HFFc6 (cell line): ENCODE measurements at places on chromosomes 2 and 18. TPM values are rescaled to one million over a fixed set of nuclear protein-coding genes. Genes with fewer than 3 reads are reported as not detected.
A peak's percentile ranks its signal among the peaks of the same experiment; 100 is the strongest.

The ERFE gene
- 0.41 TPM in 1 of 3 replicates, not detected in the others for total RNA-seq

The C2orf78 gene
- not detected in 3 replicates for total RNA-seq

The SERPINB12 gene
- total RNA-seq, result not detected in 3 replicates

The FAM117B gene
- 0.52 to 1.2 TPM (median 0.90 TPM) in 3 replicates for total RNA-seq

The ALLC gene
- total RNA-seq, result not detected in 3 replicates

The POTEJ gene
- not detected in 3 replicates for total RNA-seq

The TUBA4B gene
- total RNA-seq, result not detected in 2 replicates

The ITPRIPL1 gene
- 0.36 to 1.1 TPM (median 1.00 TPM) in 3 replicates for total RNA-seq

The CHRND gene
- total RNA-seq, result not detected in 3 replicates

The GNLY gene
- total RNA-seq, result not detected in 3 replicates

The DAW1 gene
- 0.39 to 0.48 TPM in 2 of 3 replicates, not detected in the other for total RNA-seq

The RAB6C gene
- not detected in 3 replicates for total RNA-seq

The STPG4 gene
- 0.19 to 0.62 TPM in 2 of 3 replicates, not detected in the other for total RNA-seq

DNA sequence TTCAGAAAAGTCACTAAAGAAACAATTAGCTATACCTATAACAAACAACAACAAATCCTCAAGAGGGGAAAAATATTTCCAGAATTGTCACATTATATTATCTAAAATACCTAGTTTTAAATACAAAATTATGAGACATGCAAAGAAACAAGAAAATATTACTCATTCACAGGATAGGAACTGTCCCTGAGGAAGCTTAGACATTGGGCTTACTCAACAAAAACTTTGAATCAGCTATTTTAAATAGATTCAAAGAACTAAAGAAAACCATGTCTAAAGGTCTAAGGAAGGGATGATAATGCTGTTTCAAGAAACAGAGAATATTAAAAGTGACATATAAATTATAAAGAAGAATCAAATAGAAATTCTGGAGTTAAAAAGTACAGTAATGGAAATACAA lies 131.9 kb upstream of the ZNF516 start:
- peaks cover 6% of the 10 kb centered on the region for H3K4me1 ChIP-seq
- no peak for DNase-seq
- no peak overlapping the region for H3K4me3 ChIP-seq
- H3K27ac ChIP-seq, result no peak overlapping the region
- H3K36me3 ChIP-seq, result no peaks in the 10 kb centered on the region

- H3K4me3 ChIP-seq, result peak overlapping the region; percentile 15
- H3K27me3 ChIP-seq, result peaks cover 6% of the 10 kb centered on the region
- no peaks in the 10 kb centered on the region for H3K36me3 ChIP-seq
- peak overlapping the region; percentile 66 for H3K27ac ChIP-seq
- peaks cover 45% of the 10 kb centered on the region for H3K4me1 ChIP-seq
- peak; percentile 68 for DNase-seq
Observed at GRCh38 chr2:98909317-98910211, 26.5 kb downstream of the CRACDL start.

DNA sequence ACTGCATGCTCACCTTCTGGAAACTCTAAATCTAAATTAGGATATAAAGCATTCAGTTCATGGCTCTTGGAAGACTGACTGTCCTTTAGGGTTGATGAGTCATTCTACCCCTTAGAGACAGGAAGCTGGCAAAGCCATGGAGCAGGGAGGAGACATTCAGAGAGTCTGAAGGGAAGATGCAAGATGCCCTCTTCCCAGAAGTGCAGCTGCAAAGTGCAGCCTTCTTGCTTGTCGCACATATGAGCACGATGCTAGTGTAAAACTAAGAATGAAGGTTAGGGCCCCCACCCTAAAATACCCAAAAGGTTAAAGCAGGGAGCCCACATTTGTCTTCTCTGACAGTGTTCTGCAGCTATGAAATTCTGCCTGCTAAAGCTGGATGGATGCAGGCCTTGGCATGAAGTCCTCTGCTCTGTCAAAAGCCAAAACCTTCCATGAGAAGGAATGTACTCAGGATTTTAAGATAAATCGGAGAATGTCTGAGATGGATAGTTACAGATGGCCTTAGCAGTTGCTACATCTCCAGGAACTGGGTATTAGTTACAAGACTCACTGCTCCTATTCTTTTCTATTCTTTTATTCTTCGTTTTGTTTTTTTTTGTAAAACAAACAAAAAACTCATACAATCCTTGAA lies 89.7 kb downstream of the POLE4 start:
- peaks cover 43% of the 10 kb centered on the region for H3K4me1 ChIP-seq
- H3K36me3 ChIP-seq, result 0 out of 2 replicates have a peak, but pooled peaks cover 4% of the 10 kb centered on the region
- peak overlapping the region; percentile 91 for H3K27ac ChIP-seq
- no peaks in the 10 kb centered on the region for H3K27me3 ChIP-seq
- peak; percentile 62 for DNase-seq

DNA sequence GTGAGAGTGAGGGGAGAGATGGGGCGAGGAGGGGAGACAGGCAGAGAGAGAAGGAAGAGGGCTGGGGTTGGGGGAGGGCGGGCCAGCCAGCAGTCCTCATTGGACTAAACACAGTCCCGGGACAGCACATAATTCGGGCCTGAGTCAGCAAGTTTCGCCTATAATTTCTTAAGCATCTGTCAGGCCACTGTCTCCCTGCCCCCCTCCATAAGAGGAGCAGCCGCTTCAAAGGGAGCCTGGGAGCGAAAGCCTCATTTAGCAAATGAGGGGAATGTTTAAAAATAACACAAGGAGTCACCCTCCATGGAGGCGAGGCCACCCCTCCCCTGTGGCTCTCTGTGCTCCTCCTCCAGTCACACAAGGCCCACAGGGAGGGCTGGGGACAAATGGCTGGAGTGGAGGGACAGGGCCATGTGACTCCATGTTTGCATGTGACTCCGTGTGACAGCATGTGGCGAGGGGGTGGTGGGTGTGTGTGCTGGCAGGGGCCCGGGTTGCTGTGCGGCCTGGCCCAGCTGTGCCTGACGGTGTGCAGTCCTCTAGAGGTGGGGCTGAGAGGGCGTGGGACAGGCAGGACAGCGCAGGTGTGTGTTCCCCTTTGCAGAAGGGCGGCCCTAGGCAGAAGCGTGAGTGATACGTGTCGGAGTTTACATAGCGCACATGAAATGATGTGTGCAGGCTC lies 162.4 kb downstream of the CELF4 start:
- peak overlapping the region; percentile 44 for H3K4me3 ChIP-seq
- no peaks in the 10 kb centered on the region for H3K36me3 ChIP-seq
- peak overlapping the region; percentile 94 for H3K27ac ChIP-seq
- peaks cover 38% of the 10 kb centered on the region for H3K4me1 ChIP-seq

DNA sequence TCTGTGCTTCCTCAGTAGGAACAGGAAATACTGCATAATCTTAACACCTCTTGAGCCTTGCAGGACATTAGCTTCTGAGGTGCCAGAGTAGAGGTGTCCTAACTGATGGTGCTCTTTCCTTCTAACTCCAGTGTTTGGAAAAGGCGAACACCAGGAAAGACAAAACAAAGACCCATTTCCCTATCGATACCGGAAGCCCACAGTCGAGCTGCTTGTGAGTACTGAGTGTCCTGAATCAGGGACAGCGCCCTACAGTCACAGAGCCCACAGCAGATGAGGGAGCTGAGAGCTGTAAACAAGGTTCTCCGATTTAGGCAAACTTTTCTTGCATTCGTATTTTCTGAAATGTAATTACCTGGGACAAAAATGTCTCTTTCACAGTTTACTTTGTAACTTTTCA lies 50.7 kb downstream of the SLC14A2 start:
- H3K4me1 ChIP-seq, result peaks cover 50% of the 10 kb centered on the region
- peaks cover 8% of the 10 kb centered on the region for H3K27me3 ChIP-seq
- H3K27ac ChIP-seq, result peak overlapping the region; percentile 27; the same call in 1 of the 2 replicates
- DNase-seq, result no peak
- H3K36me3 ChIP-seq, result no peaks in the 10 kb centered on the region

GRCh38 chr2:30888852-30889409 lies 81.7 kb upstream of the CAPN13 start:
- H3K4me1 ChIP-seq, result no peaks in the 10 kb centered on the region
- H3K27ac ChIP-seq, result no peak overlapping the region
- H3K27me3 ChIP-seq, result peaks cover 2% of the 10 kb centered on the region; the same call in 1 of the 2 replicates
- no peaks in the 10 kb centered on the region for H3K36me3 ChIP-seq

GRCh38 chr2:505941-506340 lies 171.3 kb downstream of the TMEM18 start:
- no peaks in the 10 kb centered on the region; the same call in 1 of the 2 replicates for H3K36me3 ChIP-seq
- no peak overlapping the region for H3K4me3 ChIP-seq
- no peak for DNase-seq
- H3K4me1 ChIP-seq, result no peaks in the 10 kb centered on the region

GRCh38 chr2:165219481-165219880 lies 15.6 kb upstream of the SCN3A start:
- no peak overlapping the region for H3K27ac ChIP-seq
- H3K36me3 ChIP-seq, result no peaks in the 10 kb centered on the region
- H3K27me3 ChIP-seq, result no peaks in the 10 kb centered on the region
- no peaks in the 10 kb centered on the region for H3K4me1 ChIP-seq
- no peak overlapping the region for H3K4me3 ChIP-seq

- H3K4me3 ChIP-seq, result no peak overlapping the region
- peaks cover 5% of the 10 kb centered on the region; the same call in 1 of the 2 replicates for H3K27me3 ChIP-seq
- H3K27ac ChIP-seq, result no peak overlapping the region
- H3K36me3 ChIP-seq, result no peaks in the 10 kb centered on the region
Observed at GRCh38 chr2:102337012-102337411, 18.6 kb upstream of the IL18R1 start.

DNA sequence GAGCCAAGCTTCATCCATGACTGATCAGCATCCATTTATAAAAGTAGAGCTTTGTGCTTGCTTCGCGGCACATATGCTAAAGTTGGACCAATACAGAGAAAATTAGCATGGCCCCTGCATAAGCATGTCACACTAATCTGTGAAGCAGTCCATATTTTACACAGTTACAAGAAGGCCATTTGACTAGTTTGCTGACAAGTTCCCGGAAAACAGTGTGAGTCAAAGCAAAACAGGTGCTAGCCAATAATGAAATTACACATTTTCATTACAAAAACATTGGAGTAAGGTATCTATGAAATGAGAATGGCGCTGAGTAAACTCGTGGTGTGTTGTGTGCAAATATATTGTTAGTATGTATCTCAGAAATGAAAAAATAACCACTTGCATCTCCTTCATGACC lies 4.7 kb downstream of the ANKRD62 start:
- H3K27me3 ChIP-seq, result peaks cover 7% of the 10 kb centered on the region
- no peak overlapping the region for H3K4me3 ChIP-seq
- no peak overlapping the region for H3K27ac ChIP-seq
- no peaks in the 10 kb centered on the region for H3K36me3 ChIP-seq
- DNase-seq, result no peak

- DNase-seq, result no peak
- H3K27me3 ChIP-seq, result peaks cover 8% of the 10 kb centered on the region
- peak overlapping the region; percentile 66 for H3K4me3 ChIP-seq
- peaks cover 11% of the 10 kb centered on the region for H3K4me1 ChIP-seq
- H3K36me3 ChIP-seq, result no peaks in the 10 kb centered on the region
Observed at GRCh38 chr18:49645841-49646351, 84.0 kb downstream of the LIPG start.

- peaks cover 34% of the 10 kb centered on the region for H3K4me1 ChIP-seq
- H3K27ac ChIP-seq, result no peak overlapping the region; the same call in 1 of the 2 replicates
- DNase-seq, result no peak
- H3K36me3 ChIP-seq, result no peaks in the 10 kb centered on the region
- no peaks in the 10 kb centered on the region; the same call in 1 of the 2 replicates for H3K27me3 ChIP-seq
- H3K4me3 ChIP-seq, result no peak overlapping the region
Observed at GRCh38 chr2:178895171-178895570, 87.9 kb upstream of the TTN start.

DNA sequence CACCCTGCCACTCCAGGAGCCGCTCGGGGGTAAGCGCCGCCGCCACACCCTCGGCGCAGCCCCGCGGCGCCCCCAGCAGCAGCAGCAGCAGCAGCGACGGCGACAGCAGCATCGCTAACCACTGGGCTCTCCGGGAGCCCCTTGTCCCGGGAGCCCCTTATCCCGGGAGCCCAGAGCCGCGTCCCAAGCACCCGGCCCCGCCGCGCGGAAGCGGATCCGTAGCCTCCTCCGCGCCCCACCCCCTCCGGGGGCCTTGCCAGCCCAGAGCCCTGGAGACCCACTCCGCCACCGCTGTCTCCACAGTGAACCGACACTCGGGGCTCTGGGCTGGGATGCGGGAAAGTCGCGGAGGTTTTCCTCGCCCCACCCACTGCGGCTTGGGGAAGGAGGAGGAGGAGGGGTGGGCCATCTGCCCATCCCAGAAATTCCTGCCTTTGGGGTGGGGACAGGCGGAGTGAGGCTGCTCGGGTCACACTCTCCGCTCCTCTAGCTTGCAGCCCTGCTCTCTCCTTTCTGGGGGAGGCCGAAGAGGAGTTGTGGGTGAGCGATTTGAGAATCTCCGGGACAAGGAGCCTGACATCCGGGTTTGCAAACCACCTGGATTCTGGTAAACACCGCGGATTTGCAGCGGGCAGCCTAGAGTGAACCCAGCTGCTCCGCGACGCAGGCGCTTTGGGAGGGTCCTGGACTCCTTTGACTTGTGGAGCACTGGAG lies at the start of gene PLA2R1:
PLA2R1 (minus strand) TSS at position 324 of the 714 bp plus-strand sequence; CDS start at position 112, 212 bp downstream.
- no peaks in the 10 kb centered on the region for H3K36me3 ChIP-seq
- DNase-seq, result peak; percentile 24
- peaks cover 19% of the 10 kb centered on the region for H3K4me1 ChIP-seq
- H3K4me3 ChIP-seq, result peak within 1 kb of the TSS; percentile 89
- H3K27me3 ChIP-seq, result peaks cover 8% of the 10 kb centered on the region; the same call in 1 of the 2 replicates

- H3K36me3 ChIP-seq, result peaks cover 20% of the 10 kb centered on the region
- no peaks in the 10 kb centered on the region for H3K27me3 ChIP-seq
- no peaks in the 10 kb centered on the region; the same call in 1 of the 2 replicates for H3K4me1 ChIP-seq
- DNase-seq, result no peak
Observed at GRCh38 chr2:72389447-72389846, 241.8 kb upstream of the CYP26B1 start.

- peaks cover 100% of the 10 kb centered on the region for H3K4me1 ChIP-seq
- H3K4me3 ChIP-seq, result peak overlapping the region; percentile 71
Observed at GRCh38 chr18:48931680-48932461, 18.9 kb downstream of the SMAD7 start.

DNA sequence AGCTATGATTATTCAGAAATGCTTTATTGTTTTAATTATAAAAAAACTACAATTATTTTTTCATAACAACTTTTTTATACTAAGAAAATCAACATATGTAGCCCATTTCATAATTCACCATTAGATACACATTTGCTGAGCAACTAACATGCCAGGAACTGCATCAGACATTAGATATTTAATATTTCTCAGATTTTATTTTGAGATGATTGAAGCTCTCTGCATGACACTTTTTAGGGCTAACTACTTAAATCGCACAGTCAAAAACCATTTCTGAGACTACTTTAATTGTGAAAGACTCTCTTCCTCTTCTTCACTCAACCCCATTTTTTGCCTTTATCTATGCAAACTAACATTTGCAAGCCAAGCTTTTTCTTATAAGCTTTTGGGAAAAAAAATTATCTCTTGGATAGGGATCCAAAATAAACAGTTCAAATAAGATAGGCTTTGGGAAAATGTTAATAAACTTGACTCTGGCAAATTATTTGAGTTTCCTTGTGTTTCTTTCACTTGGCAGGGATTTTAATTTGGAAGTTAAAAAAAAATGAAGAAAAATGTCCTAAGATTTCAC lies 9.1 kb upstream of the COL3A1 start:
- DNase-seq, result no peak
- peaks cover 30% of the 10 kb centered on the region for H3K4me1 ChIP-seq
- no peaks in the 10 kb centered on the region for H3K27me3 ChIP-seq
- no peak overlapping the region for H3K4me3 ChIP-seq

GRCh38 chr18:34647251-34647650 lies 62.8 kb upstream of the DTNA start:
- peaks cover 5% of the 10 kb centered on the region; the same call in 1 of the 2 replicates for H3K27me3 ChIP-seq
- DNase-seq, result no peak
- no peak overlapping the region for H3K27ac ChIP-seq
